DMS79 treated with DMSO at 0.1 percent for 48 hours (cell line): ENCODE measurements at places on chromosomes 5 and 9.

DNA sequence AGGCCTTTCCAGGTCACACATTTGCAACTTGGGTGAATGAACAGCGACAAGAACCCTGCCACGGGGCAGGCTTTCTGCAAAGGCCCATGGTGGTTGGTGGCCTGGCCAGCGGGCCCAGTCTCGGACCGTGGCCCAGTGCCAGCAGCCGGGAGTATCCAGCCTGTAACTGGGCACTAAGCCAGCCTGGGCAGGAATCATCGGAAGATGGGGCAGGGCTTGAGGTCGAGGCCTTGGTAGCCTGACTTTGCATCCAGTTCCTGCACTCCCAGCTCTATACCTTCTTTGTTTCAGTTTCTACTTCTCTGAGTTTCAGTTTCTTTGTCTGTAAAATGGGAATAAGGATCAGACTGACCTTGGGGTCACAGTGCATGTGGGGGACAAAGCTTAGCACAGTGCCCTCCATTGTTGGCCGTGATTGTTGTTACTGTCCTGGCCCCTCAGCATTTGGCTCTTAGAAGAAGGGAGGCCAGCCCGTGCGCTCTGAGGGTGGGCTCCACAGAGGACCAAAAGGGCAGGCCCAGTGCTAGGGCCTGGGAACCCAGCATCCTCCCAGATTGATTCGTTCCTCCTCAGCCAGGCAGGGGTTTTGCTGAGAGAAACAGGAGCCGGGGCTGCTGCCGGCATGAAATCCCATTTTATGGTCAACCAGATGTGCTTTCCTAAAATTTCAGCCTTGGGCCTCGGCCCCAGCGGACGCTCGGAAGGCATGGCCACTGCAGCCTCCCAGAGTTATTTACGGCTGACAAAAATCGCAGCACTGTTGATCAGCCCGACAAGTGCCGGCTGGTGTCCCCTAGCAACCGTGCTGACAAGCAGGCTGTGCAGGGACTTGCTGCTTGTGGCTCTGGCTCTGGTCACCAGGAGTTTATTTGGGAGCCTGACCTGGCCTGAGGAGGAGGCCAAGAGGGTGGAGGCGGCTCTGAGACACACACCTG, 43.6 kb downstream of the JADE2 start:
- DNase-seq, result no peak

DNA sequence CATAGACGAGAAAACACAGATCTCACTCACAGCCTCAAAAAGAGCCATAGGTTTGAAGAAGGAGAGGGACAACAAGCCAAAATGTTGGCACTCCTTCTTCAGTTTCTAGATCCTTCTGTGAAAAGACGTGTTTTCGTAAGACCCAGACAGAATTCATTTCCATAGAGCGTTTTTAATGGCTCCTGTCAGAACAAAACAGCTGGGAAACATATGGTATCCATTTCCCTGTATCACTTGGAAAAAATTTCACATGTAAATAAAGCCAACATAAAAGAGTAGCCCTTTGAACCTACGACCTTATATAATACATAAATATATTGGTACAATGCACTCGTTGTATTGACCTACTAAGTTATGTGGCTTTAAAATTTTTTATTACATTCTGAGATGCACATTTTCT, 108.1 kb downstream of the SNCAIP start:
- DNase-seq, result no peak

DNA sequence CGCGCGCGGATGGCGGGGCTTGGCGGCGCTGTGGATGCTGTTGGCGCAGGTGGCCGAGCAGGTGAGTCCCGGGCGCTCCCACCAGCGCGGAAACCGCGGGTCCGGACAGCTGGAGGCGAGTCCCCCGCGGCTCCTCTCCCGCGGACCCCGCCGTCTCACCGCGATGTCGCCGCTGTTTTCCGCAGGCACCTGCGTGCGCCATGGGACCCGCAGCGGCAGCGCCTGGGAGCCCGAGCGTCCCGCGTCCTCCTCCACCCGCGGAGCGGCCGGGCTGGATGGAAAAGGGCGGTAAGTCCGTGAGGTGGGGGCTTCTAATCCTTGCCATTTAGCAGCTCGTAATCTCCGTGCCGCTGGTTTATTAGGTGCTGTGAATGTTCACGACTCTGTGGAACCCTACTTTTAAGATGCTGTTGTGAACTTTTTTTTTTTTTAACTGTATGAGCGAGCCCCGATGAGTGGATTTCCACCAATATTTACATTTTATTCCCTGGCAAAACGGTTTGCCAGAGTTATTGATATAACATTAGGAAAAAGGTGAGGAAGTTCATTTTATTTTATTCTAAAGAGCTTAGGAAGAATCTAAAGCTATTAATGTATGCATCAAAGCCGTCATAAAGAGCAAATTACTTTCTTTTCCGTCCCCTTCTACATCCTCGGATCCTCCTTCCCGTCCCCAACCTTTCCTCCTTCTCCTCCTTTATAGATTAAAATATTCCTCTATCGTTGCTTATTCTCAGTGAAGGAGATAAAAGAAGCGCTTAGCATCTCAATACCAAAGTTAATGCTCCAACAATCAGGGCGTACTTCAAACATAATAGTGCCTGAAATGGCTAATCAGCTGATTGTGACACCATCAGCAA, 579 bp downstream of the ADAMTS16 start:
- DNase-seq, result peak; percentile 12

- DNase-seq, result peak; percentile 5
Measured at GRCh38 chr5:42767491-42768105, 11.0 kb downstream of the CCDC152 start.

- no peak for DNase-seq
Measured at GRCh38 chr5:181222630-181223057, 437 bp upstream of the TRIM41 start.

GRCh38 chr5:143464723-143465490, 61.4 kb upstream of the NR3C1 start:
- no peak for DNase-seq

DNA sequence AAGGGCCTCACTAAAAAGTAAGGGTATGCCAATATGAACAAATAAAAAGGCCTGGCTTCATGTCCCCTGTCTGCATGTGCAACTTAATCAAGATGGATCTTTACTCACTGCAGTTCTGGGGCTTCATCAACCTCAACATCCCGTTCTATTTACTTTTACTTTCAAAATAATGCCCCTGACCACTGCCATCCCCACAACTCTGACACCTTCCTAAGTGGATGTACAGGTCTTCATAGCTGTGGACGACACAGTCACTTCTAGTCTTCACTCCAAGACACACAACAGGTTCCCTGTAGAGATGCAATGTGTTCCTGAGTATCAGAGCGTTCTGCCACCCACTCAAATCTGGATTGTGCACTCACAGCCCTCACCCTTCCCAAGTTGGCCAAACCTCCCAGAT, 136.1 kb downstream of the ENC1 start:
- no peak for DNase-seq

DNA sequence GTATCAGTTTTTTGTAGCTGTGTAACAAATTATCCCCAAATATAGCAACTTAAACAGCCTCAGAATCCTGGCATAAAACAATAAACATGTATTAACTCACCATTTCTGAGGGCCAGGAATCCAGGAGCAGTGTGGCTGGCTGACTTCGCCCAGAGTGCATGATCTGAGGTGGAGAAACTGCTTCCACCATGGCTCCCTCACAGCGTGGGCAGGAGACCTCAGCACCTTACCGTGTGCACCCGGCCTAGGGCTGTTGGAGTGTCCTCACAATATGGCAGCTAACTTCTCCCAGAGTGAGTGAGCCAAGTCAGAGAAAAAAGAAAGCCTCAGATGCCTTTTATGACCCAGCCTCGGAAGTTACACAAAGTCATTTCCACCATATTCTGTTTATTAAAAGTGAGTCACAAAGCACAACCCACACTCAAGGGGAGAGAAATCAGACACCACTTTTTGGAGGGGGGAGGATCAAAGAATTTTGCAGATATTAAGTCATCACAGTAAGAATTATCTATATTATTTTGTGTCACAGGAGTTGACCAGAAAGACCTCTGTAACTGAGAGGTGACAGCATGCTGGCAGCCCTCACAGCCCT, 59.6 kb downstream of the TSTD2 start:
- DNase-seq, result no peak

DNA sequence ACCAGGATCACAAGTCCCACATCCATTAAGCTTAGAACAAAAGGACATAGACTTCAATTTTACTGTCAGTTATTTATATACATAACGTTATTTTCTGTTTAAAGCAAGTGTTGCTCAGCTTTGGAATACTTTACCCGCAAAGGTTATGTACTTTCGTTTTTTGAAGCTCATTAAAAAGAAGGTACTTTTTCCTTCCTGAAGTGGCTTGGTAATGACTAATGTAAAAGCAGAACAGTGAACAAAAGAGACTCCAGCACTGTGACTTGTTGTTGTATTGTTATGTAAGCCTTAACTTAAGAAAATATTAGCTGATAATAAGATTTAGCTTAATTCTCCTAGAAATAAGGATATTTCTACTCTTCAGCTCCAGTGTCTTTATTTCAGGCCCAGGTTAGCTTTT, 97.3 kb upstream of the SLCO6A1 start:
- DNase-seq, result no peak

DNA sequence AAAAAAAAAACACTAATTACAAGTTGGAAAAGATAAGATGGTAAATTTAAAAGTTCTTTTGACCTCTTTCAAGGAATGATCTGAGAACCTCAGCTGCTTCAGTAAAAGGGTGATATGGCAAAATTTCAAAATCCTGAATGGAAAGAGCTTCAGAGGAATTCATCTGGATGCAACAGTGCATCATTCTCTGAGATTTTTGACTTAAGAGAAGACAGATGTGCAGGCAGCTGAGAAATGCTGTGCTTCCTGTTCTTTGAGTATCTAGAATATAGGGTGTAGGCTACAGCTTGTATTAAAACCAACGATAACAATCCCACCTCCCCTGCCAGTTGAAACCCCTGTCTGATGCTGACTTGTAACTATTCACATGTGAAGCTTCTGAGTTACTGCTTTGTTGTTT, 6.2 kb downstream of the FRMPD1 start:
- no peak for DNase-seq

DNA sequence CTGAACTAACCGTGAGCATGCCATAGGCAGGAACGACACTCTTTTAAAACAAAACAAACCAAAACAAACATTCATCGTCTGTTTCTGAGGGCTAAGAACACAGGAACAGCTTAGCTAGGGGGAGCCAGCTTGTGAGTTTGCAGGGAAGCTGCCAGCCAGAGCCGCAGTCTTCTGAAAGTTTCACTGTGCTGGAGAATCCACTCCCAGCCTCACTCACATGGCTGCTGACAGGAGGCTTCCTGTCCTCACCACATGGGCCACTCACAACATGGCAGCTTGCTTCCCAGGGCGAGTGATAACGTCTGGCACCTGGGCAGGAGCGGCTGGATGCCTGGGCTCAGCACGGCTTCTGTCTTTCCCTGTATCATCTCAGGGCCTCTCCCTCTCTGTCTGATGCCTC, 275.2 kb downstream of the MSX2 start:
- no peak for DNase-seq

GRCh38 chr9:136257381-136258298, 12.0 kb upstream of the QSOX2 start:
- no peak for DNase-seq

GRCh38 chr9:91376239-91376638, 14.5 kb upstream of the AUH start:
- DNase-seq, result no peak

DNA sequence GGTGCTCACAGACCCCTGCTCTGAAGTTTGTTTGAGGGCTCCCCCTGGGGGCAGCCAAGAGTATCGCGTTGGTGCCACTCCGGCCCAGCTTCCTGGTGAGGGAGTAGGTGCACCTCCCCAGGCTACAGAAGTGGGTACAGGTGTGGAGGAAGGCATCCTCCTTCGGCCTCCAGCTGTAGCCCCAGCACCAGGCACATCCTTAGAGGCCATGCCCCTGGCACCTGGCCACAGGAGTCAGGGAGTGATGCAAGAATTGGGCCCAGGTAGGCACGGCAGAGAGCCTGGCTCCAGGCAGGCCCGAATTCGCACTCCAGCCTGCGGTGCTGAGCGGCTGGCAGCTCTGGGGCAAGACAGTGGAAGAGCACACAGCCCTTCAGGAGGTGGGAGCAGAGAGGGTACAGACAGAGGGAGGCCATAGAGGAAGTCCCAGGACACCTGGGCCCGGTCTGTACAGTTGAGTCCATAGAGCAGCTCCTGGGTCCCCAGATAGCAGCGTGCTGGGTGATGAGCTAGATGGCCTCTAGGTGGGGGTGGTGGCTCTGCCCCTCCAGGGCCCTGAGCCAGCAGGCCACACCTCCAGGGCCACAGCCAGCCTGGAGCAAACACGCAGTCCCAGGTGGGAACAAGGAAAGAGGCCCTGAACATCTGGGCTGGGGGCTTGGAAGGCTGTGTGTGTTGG, 2.4 kb downstream of the SAPCD2 start:
- DNase-seq, result peak; percentile 72

DNA sequence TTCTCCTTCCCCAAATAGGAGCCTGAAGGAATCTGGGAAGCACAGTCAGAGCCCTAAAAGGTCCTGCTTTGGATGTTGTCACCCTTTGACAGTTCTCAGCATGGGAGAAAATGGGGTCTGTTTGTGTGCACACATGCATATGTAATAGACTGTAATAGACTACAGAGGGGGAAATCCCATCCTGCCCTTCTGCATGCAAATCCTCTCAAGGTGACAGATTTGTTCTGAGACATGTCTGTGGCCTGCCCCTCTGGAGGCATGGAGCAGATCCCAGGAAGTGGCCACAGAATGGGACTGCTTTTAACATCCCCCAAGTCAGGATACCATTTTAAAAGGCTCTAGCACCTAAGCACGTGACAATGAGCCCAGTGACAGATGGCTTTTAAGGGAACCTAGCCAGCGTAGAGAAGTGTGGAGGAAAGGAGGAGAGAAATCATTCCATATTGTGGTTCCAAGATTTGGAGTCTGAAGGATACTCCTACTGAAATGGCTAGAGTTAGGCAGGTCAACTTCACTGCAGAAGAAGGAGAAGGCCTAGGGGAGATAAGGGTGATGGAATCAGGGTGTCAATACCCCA, 483.5 kb downstream of the SPOCK1 start:
- no peak for DNase-seq

DNA sequence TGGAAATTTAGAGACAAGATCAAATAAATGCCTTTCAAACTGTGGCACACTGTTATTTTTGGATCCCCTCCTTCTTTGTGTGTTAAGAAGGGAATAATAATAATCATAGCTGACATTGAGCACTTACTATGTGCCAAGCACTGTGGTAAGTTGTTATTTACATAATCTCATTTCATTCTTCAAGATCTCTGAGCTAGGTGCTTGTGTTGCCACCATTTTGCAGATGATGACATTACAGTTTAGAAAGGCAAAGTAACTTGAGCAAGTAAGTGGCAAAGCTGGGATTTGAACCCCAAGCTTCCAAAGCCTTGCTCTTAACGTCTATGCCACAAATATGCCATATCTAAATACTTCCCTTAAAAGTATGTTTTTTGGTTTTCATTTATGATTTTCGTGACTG, 121.8 kb upstream of the TMEM161B start:
- no peak for DNase-seq

- no peak for DNase-seq
Measured at GRCh38 chr5:79990205-79990597, 861 bp downstream of the MTX3 start.

GRCh38 chr5:107670932-107671741, at the start of gene EFNA5:
Gene EFNA5 (minus strand): TSS chr5:107670937.
- DNase-seq, result peak; percentile 29

DNA sequence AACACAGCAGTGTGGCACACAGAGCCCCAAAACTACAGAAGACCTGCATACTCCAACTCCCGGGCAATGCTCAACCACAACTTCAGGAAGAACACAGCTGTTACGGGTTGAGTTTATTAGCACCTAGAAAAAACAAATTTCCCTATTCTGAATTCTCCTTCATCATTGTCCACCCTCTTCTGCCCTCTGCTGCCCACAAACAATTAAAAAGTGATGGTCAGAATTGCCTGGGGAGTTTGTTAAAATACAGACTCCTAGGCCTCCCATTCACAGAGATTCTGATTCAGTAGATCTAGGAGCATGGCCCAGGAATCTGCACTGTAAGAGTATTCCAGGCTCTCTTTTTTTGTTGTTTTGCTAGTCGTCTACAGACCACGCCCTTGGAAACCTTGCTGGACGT, 310.6 kb downstream of the NDUFS4 start:
- DNase-seq, result no peak
